ENCODE measurements at places on chromosomes 6 and 20.

DNA sequence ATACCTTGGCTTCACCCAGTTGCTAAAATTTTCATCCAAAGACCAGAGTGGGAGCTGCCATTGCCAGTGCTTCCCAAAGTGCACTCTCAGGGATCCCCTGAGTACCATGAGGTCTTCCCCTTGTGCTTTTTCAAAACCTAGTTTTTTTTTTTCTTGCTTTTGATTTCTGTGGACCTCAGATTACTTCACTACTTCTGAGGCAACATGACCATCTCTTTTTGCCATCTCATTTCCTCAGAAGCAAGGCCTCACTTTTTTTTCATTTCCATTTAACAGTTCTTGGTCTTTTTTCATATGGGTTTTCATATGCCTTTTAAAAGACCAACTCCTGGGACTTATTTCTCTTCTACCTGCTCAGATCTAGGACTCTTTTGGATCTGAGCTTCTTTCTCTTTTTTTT is 64.1 kb upstream of the MMS22L start:
- DNase-seq = no peak

GRCh38 chr6:164905311-164905710 is 404.1 kb downstream of the C6orf118 start:
- no peak for DNase-seq

DNA sequence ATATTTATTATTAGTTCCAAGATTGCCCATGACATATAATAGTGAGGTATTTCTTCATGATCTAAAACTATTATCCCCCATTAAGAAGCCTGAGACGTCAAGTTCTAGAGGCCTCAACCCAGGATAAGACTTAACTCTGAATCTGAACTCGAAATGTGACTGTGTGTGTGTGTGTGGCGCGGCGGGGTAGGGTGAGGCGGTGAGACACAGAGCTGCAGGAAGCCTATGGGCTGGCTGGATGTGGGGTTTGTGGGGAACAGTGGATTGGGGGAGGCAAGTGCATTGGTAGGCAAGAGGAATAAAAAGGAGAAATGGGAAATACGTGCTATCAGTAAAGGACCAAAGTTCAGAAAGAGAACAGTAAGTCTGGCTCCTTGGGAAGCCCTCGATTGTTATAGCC is 66.5 kb upstream of the RNF146 start:
- DNase-seq = no peak

DNA sequence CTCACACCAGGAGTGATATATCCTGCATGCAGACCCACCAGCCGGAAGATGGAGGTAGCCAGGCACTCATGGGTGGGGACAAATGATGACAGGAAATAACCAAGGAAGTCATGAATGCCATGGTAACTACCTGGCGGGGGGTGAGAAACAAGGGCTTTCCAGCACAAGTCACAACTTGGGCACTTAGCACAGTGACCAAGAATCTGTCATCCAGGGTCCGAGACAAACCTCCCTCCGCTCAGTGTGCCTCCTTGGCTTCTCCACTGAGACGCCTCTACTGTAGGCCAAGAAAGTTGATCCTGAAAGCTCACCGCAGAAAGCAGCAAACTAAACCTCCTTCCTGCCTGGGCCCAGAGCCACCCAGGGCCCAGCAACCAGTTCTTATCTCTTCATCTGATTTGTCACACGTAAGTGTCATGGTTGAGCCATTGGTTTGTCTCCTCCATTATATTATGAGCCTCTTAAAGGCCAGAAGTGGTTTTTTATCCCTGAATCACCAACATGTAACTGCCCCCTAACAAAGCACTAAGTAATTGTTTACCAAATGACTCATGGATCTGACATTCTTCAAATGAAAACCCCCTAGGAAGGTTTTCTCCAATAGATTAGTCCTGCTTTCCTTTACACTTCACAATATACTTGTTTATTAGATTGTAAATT is 84.3 kb upstream of the TAB2 start:
- DNase-seq = peak; percentile 100

DNA sequence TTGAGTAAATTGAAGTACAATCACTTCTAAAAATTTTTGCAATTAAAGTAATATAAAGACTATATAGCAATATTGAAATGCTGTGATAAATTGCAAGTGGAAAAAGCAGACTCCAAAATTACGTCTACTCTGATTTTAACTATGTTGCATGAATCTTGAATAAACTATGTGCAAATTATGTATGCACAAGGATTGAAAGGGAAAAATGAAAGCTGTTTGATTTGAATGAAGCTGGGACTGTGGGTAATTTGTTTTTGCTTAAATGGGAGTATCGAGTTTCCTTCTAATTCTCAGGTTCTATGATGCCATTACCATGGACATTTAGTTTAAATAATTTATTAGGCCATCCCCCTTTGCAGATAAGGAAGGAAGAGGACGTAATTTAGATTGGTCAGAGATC is 198.7 kb upstream of the MYLIP start:
- DNase-seq = no peak

GRCh38 chr6:140320081-140321080 is 945.9 kb upstream of the CITED2 start:
- peak; percentile 23 for DNase-seq

DNA sequence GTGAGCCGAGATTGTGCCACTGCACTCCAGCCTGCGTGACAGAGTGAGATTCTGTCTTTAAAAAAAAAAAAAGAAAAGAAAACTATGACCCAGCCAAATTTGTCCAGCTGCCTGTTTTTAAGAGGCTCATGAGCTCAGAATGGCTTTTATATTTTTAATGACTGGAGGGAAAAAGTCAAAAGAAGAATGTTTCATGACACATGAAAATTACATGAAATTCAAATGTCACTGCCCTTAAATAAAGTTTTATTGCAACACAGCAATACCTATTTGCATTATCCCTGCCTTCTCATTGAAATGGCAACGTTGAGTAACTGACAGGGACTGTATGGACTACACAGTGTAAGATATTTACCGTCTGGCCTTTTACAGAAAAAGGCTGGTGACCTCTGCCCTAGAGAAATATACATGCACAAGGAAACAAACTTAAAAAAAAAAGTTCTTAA is 11.4 kb downstream of the SENP6 start:
- no peak for DNase-seq

DNA sequence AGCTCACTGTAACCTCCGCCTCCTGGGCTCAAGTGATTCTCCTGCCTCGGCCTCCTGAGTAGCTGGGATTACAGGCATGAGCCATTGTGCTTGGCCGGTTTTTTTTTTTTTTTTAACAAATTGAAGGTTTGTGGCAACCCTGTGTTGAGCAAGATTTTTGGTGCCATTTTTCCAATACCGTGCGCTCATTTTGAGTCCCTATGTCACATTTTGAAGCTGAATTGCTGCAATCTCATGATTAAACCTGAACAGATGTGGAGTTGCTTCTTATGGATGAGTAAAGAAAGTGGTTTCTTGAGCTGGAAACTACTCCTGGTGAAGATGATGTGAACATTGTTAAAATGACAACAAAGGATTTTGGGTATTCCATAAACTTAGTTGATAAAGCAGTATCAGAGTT is 16.6 kb downstream of the SASH1 start:
- no peak for DNase-seq

GRCh38 chr6:159541296-159541695 is 151.7 kb downstream of the SOD2 start:
- no peak for DNase-seq

DNA sequence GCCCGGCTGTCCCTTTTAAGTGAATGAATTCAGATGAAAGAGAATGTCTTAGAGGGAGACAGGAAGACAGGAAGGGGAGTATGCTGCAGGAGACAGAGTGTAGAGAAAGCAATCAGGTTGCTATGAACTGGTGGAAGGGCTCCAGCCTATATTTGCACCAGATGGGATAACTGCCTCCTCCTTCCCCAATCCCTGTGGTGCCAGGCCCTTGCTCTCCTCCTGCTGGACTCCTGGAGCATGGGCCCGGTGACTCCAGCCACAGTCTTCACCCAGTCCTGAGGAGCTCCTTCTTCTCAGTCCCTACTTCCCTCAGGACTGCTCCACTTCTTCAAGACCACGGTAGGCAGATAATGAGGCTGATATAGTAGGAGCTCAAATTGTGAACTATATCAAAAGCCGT is 91.8 kb downstream of the TMEM200A start:
- DNase-seq = peak; percentile 54

GRCh38 chr6:145836170-145836569 is 21.6 kb upstream of the FBXO30 start:
- DNase-seq = peak; percentile 83

DNA sequence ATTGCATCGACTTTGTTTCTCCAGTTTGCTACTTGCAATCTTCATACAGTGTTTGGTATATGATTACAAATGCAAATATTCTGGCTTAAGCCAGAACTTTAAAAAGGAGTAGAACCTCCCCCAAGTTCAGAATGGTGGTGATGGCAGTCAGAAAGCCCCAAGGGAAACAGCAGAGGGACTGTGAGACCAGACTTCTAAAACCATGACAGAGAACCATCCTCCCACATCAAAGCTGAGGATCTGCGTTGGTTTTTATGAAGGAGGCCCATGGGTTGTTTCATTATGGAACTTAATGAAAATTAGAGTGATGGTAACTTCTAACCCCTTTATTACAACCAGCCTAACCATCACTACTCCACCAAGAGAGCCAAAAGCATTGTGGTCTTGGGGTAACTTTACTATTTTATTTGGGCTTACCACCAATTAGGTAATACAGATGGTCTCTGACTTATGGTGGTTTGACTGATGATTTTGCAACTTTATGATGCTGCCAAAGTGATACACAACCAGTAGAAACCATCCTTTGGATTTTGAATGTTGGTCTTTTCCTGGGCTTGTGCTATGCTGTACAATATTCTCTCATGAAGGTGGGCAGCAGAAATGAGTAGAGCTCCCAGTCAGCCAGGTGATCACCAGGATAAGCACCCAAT is 10.9 kb upstream of the MRS2 start:
- no peak for DNase-seq

DNA sequence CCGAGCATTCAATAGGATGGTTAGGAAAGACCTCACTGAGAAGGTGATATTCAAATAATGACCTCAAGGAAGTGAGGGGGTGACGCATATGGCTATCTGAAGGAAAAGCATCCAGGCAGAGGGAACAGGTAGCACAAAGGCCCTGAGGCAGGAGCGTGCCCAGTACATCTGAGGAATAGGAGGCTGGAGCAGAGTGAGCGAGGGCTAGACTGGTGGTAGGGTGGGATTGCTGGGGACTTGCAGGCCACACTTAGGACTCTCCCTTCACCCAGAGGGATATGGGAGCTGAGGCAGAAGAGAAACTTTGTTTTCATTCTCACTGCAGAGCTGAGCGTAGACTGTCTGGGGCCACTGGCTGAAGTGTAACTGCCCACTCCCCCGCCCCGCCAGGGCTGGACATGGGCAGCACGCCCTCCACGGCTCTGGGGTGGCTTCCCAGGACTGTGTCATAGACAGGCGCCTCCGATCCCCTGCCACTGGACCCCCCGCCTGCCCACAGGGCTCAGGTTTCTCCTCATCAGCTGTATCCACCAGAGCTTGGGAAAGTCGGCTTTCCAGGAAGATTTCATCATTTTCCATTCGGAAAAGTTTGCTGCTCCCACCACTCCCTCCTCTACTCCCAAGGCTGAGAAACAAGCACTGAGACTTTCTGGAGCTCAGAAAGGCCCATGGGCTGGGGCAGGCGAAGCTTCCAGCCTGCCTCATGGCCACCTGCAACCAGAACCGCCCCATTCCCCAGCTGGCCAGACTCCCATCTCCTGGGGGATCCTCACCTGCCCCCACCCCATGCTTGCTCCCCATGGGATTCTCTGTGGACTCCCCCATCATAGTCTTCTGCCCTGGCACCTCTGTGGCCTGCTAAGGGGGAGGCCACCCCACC is 142.6 kb downstream of the MRPL14 start:
- DNase-seq = no peak

DNA sequence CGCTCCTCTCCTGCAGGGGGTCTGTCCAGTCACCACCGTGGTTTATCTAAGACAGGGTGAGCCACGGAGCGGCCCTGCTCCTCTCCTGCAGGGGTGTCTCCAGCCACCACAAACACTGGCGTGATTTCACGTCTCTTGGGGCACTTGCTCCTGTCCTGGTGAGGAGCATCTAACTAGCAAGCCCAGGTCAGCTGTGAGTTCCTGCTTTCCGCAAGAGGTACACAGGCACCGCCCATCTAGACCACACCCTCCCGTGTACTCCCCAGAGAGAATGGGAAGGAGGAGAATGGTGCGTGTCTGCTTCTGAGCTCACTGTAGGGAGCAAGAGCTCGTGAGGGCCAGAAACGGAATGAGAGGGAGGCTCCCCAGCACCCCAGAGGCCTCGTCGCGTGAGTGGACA is 40.7 kb downstream of the DACT2 start:
- DNase-seq = no peak

- no peak for DNase-seq
Observed at GRCh38 chr20:4116091-4116490, 100.7 kb upstream of the RNF24 start.

DNA sequence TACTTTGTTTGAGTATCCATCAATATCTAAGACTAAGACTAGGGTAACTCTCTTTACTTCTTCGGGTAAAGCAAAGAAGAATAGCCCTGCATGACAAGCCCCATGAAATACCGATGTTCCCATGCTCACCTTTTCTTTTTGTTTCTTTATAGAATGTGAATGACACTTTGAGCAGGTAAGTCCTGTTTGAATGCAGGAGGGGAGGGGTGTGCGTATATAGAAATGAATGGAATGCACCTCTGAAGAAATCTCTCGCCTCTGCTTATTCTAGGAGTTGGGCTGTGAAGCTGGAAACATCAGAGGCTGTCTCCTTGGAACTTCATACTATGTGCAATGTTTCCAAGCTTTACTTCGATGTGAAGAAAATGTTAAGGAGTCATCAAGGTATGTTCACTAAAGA is 10.3 kb downstream of the TRIM38 start:
- DNase-seq = no peak

GRCh38 chr6:27451660-27452390 is 21.1 kb downstream of the ZNF184 start:
- no peak for DNase-seq

- DNase-seq = no peak
Observed at GRCh38 chr6:288866-289265, 3.4 kb upstream of the DUSP22 start.

GRCh38 chr6:144250276-144250675 is 34.9 kb upstream of the UTRN start:
- DNase-seq = no peak

- DNase-seq = no peak
Observed at GRCh38 chr6:125510405-125510804, 208.6 kb upstream of the HDDC2 start.

- peak; percentile 9 for DNase-seq
Observed at GRCh38 chr6:166313255-166314070, 5.3 kb upstream of the PRR18 start.

Data from M059J (cell line).